ENCODE measurements at places on chromosomes 13 and 19. TPM values are rescaled to one million over a fixed set of nuclear protein-coding genes. Genes with fewer than 3 reads are reported as not detected.

The F2RL3 gene
- polyA plus RNA-seq: 9.0 TPM

The ZNF626 gene
- 1.1 TPM for polyA plus RNA-seq

The PLPPR3 gene
- polyA plus RNA-seq: 0.05 TPM

The ZGLP1 gene
- polyA plus RNA-seq: 44.0 TPM

The KLK15 gene
- polyA plus RNA-seq: 0.07 TPM

The KLF1 gene
- polyA plus RNA-seq: not detected

The CEACAM20 gene
- not detected for polyA plus RNA-seq

The FUT1 gene
- polyA plus RNA-seq: 12.7 TPM

The KLK14 gene
- 0.61 TPM for polyA plus RNA-seq

The PKN1 gene
- polyA plus RNA-seq: 58.0 TPM

The CEACAM3 gene
- not detected for polyA plus RNA-seq

The PEAK3 gene
- 0.07 TPM for polyA plus RNA-seq
